SJSA1 (cell line): ENCODE measurements at places on chromosomes 12 and 14.
A peak's percentile ranks its signal among the peaks of the same experiment; 100 is the strongest.

GRCh38 chr12:11701433-11701832 is 52.0 kb downstream of the ETV6 start:
- DNase-seq = no peak

GRCh38 chr14:90722590-90722989 is 93.6 kb downstream of the TTC7B start:
- no peak for DNase-seq

GRCh38 chr14:103488960-103489359 is 33.7 kb downstream of the CKB start:
- no peak for DNase-seq

DNA sequence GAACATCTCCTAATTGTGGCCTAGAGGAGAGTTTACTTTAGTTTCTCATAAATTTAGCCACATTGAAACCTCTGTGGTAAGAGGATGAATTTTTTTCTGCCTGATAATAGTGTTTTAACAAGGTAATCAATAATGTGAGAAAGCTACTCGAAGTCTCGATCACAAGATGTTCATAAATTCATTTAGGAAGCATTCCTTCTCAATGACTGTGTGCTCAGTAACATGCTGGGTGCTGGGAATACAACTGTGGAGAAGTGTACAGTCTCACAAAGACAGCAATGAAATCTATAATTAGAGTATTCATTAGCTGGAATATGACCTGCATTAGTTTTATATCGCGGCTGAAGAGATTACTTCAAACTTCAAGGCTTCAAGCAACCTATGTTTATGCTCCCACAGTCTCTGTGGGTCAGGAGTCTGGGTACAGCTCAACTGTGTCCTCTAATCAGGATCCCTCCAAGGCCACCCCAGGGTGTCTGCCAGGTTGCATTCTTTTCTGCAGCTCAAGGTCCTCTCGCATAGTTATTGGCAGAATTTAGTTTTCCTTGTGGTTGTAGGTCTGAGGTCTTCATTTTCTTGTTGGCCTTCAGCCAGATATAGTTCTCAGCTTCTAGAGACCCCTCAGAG is 167.6 kb downstream of the ANO4 start:
- no peak for DNase-seq

DNA sequence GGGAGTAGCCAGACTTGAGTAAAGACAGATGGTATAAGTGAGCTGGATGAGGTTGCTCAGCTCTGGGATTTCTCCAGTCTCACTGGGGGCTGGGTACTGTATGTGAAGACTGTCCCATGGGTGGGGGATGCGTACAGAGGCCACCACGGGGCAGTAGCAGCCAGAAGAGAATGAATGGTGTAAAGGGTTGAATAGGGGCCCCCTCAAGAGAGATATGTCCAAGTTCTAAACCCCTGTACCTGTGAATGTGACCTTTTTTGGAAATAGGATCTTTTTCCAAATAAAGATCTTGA is 21.8 kb upstream of the BCDIN3D start:
- no peak for DNase-seq

- peak; percentile 68 for DNase-seq
Observed at GRCh38 chr12:60210756-60211155, 614.9 kb downstream of the SLC16A7 start.

GRCh38 chr14:37889087-37889486 is 293.7 kb downstream of the TTC6 start:
- no peak for DNase-seq

- DNase-seq = no peak
Observed at GRCh38 chr12:111201036-111201435, 167.9 kb downstream of the PHETA1 start.

GRCh38 chr12:125149160-125150108 is 84.2 kb downstream of the AACS start:
- DNase-seq = no peak

GRCh38 chr12:6635375-6635855 is 344 bp downstream of the LPAR5 start:
- no peak for DNase-seq

DNA sequence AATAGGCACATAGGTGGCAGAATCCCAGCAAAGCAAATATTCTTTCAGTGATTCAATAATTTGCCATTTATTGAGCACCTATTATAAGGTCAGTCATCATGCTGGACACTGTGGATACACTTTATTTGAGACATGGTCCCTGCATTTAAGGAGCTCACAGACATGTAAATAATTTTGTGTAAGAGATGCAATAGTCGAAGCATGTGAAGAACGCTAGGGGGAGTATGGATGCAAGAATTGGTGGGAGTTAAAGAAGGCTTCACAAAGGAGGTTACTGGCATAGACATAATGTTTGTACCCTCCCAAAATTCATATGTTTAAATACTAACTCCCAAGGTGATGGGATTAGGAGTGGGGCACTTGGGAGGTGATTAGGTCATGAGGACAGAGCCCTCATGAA is 260.6 kb upstream of the GARIN6 start:
- no peak for DNase-seq

GRCh38 chr12:48040354-48040753 is 36.1 kb upstream of the COL2A1 start:
- no peak for DNase-seq

GRCh38 chr12:101935890-101936746 is 58.7 kb downstream of the DRAM1 start:
- DNase-seq = peak; percentile 12

- no peak for DNase-seq
Observed at GRCh38 chr12:12376646-12377448, 20.0 kb downstream of the BORCS5 start.

GRCh38 chr12:105843561-105843960 is 295.2 kb downstream of the NUAK1 start:
- no peak for DNase-seq

DNA sequence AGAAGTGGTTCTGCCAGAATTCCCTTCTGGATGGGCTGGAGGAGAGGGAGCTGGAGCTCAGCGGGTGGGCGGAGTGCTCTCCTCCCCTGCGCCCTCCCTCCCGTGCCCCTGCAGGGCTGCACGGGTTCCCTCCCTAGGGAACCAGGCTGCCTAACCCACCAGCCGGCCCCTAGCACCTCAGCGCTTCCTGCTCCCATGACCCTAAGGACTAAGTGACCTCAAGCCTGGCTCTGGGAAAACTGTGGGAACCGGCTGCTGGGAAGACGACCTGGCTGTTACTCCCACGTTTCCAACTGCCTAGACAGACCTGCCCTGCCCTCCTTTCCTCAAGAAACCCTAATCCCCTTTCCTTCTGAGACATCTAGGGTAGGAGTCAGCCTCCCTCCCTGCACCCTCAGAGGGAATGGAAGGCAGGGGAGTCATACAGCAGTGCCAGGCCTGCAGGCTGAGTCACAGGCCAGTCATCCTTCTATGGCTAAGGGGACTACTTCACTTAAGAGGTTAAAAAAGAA is 31.5 kb downstream of the SLC6A12 start:
- DNase-seq = peak; percentile 64

DNA sequence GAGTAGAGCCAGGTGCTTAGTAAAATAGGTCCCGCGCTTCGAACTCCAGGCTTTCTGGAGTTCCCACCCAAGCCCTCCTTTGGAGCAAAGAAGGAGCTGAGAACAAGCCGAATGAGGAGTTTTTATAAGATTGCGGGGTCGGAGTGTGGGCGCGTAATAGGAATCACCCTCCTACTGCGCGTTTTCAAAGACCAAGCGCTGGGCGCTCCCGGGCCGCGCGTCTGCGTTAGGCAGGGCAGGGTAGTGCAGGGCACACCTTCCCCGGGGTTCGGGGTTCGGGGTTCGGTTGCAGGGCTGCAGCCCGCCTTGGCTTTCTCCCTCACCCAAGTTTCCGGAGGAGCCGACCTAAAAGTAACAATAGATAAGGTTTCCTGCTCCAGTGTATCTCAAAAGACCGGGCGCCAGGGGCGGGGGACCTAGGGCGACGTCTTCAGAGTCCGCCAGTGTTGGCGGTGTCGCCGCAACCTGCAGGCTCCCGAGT is 3.6 kb downstream of the SSTR1 start:
- no peak for DNase-seq

- DNase-seq = no peak
Observed at GRCh38 chr12:32541754-32542374, 137.2 kb upstream of the DNM1L start.

DNA sequence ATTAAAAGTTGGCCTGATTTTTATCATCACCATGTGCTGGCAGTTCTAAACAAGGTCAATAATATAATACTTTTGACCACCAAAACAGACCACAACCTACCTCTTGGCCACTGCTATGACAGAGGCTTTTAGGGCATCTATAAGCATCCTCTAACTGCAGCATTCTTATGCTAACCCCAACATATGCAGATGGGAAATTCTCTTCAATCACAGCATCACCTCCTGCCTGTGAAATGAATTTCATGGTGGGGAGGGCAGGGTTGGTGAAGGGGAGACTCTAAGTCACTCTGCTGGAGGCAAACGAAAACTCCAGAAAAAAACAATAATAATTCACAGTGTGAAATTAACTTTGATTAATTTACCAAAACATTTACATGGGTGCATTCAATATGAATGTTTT is 78.8 kb upstream of the FAR2 start:
- no peak for DNase-seq

GRCh38 chr14:36660736-36661505 is 739 bp upstream of the PAX9 start:
- no peak for DNase-seq

GRCh38 chr12:100229036-100229635 is 28.5 kb downstream of the ACTR6 start:
- no peak for DNase-seq

- no peak for DNase-seq
Observed at GRCh38 chr14:64581363-64581762, 31.6 kb downstream of the PPP1R36 start.

DNA sequence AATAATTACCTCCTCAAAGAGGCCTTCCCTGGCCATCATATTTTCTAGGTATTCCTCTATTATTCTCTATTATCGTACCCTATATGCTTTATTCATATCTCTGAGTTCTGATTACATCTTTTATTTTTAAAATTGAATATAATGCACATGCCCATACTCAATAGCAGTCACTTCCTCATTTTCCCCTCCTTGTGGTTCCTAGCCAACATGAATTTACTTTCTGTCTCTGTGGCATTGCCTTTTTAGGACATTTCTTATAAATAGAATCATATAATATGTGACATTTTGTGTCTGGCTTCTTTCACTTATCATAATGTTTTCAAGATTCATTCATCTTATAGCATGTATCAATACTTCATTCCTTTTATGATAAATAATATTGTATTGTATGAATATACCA is 74.4 kb upstream of the TRHDE start:
- DNase-seq = no peak

DNA sequence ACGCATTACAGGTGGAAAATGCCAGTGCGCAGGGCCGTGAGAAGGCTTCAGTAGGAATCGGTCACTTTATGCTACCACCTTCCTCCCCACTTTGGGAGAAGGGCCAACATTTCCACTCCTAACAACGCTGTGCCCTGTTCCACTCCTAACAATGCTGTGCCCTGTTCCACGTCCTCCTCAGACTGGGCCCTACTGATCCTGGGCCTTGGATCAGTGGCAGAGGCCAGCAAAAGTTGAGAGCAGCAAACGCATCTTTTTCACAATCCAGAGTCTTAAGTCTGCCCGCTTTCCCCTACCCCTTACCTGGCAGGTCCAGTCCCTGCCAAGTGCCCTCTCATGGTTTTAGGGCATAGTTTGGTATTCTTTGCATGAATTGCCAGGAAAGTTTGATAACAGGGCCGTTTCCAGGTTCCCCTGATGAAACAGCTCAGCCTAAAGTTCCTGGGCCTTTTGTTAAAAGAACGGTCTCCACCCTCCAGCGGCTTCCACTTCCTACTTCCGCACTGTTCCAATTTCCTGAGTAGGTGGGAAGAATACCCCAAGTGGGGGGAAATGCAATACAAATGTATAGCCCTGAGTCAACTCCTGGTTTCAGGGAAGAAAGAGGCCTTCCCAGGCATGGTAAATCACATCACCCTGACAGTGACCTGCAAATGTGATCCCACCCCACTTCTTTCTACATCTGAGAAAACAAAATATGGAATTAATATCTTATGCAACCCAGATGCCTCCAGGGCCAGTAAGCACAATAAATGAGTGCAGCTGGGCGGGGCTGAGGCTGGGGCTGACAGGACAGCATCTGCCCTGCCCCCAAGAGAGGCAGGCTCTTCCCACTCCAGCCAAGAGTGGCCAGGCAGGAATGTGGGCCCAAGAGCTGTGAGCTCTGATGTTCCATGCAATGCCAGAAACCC is 15.0 kb downstream of the KCTD10 start:
- DNase-seq = peak; percentile 82

- no peak for DNase-seq
Observed at GRCh38 chr14:89707086-89707485, 247.4 kb downstream of the EFCAB11 start.

DNA sequence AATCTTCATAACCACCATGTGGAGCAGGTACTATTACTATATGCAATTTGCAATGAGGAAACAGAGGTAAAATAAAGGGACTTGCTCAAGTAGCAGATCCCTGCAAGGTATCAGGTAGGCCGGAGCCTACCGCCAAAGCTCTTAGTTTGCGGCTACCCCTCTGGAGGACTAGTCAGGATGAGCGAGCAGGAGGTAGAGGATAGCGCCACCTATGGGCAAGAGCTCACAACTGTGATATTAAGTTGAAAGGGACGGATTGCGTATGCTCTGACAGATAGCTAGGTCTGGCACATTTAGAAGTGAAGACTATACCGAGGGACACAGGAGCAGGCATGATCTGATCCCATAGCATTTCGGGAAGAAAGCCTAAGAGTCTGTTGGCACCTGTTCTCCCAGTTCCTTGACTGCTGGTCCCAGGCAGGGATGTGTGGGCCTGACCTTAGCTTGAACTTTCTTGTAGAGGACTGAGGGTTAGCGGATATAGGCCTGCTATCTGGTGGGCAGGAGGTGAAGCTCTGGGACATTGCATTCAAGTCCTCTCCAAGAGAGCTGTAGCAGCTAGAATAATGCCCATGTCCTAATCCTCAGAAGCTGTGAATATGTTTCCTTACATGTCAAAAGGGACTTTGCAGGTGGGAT is 48.0 kb downstream of the SLC17A8 start:
- no peak for DNase-seq

GRCh38 chr12:85781766-85782165 is 54.4 kb downstream of the RASSF9 start:
- DNase-seq = no peak

GRCh38 chr14:91980157-91980556 is 32.7 kb upstream of the FBLN5 start:
- no peak for DNase-seq

GRCh38 chr12:41402801-41403200 is 214.7 kb downstream of the PDZRN4 start:
- no peak for DNase-seq

DNA sequence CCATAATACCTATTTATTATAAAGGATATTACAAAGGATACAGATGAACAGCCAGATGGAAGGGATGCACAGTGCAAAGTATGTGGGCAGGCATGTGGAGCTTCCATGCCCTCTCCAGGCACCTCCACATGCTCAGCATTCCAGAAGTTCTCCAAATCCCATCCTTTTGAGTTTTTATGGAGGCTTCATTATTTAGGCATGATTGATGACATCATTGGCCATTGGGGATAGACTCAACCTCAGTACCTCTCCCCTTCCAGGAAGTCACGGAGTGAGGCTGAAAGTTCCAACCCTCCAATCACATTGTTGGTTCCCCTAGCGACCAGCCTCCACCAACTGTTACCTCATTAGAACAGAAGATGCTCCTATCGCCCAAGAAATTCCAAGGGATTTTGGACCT is 156.4 kb downstream of the ATP23 start:
- no peak for DNase-seq

- DNase-seq = no peak
Observed at GRCh38 chr14:39185256-39186049, 10.4 kb downstream of the PNN start.
